ENCODE measurements at places on chromosomes 5 and 9.
A peak's percentile ranks its signal among the peaks of the same experiment; 100 is the strongest.

DNA sequence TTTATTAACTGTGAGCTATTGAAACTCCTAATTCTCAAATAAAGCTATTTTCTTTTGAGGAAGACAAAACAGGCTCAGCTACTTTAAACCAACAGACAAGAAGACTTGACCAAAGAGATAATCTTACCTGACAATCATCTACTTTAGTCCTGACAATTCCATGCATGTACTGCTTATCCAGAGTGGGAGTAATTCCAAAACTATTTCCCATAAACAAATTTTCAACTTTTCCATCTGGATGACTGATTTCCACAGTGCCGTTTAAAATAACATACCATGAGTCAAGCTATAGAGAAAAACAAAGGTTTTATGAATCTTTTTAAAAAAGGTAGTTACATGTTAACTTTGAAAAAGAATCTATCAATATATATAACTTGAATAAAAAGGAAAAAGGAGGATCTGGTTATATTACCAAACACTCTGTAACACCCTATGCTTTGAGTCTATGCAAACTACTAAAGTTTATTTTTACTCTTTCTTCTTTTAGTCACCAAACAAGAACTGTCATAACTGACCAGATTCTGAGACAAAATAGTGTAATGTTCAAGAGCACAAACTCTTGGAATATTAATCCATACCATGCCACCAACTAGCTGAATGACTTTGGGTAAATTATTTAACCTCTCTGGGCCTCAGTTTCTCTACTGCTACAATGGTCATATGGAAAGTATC lies 129.7 kb downstream of the RAPGEF6 start:
- no peak for DNase-seq

- no peak for DNase-seq
Observed at GRCh38 chr9:35521708-35522107, 31.8 kb downstream of the RUSC2 start.

DNA sequence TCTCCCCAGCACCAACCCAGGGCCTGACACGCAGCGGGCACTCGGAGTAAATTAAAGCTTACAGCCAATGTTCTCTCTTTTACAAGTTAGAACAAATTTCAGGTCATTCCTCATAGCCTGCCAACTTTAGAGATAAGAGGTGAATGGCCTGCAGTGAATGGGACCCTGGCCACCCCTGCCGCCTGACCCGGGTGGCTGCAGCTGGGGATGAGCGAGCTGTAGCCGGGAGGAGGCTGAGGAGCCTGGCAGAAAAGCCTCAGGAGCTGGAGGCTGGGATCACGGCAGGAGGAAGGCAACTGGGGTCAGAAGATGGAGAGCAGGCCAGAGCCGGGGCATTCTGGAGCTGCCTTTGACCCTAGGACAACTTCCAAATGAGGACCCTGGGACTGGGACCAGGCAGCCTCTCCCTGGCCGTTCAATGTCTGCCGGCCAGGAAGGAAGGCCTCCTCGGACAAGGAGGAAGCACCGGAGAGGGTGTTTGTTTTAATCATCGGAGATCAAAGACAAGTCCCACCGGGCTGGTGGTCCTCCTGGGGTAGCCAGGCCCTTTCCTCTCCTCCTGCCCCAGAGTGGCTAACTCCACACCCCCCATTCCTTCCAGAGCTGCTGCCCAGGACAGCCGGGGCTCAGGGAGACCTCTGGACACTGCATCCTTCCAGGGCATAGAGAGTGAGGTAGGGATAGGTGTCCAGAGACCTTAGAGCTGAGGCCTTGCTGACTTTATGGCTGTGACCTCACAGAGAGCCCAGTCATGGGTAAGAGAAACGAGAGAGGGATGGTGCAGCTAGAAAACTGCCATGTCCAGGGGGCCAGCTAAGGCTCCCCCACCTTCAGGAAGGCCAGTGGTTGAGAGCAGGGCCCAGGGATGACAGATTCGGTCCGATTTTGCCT lies 87.3 kb upstream of the LMX1B start:
- DNase-seq, result no peak

- no peak for DNase-seq
Observed at GRCh38 chr9:82920154-82920553, 142.8 kb downstream of the RASEF start.

- DNase-seq, result no peak
Observed at GRCh38 chr5:73801686-73802085, 175.7 kb downstream of the ARHGEF28 start.

DNA sequence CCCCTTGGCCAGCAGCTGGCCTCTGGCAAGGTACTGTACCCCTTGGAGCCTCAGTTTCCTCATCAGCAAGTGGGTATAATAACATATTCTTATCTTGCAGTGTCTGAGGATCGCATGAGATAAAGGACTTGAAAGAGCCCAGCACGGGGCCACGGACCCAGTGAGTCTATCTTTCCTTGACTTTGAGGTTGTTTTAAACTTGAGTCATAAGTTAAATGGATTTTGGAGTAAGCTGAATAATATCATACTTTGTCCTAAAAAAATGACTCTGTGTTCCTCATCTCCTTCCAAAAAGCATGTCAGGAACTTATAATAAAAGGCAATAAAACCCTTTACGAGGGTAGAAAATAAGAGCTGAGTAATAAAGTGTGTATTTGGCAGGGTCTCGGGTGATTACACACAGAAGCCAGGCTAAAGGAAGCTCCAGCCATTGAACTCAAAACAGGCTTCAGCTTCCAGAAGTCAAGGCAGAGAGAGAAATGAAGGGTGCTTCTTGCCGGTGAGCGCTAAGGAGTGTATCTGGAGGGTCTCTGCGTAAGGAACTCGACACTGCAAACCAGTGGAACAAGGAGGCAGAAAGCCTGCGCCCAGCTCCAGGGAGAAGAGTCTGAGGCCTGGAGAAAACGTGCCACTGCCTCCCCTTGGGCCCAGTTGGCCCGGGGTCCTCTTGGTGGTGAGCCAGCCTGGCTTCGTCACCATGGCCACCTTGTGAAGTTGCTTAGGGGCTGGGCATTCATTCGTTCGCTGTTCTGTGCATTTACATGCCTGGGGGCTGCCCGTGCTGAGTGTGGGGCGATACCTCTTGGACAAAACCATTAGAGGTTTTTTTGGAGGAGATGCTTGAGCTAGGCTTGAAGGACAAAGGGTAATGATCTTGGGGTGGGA lies 72.4 kb upstream of the PHYKPL start:
- peak; percentile 75 for DNase-seq

DNA sequence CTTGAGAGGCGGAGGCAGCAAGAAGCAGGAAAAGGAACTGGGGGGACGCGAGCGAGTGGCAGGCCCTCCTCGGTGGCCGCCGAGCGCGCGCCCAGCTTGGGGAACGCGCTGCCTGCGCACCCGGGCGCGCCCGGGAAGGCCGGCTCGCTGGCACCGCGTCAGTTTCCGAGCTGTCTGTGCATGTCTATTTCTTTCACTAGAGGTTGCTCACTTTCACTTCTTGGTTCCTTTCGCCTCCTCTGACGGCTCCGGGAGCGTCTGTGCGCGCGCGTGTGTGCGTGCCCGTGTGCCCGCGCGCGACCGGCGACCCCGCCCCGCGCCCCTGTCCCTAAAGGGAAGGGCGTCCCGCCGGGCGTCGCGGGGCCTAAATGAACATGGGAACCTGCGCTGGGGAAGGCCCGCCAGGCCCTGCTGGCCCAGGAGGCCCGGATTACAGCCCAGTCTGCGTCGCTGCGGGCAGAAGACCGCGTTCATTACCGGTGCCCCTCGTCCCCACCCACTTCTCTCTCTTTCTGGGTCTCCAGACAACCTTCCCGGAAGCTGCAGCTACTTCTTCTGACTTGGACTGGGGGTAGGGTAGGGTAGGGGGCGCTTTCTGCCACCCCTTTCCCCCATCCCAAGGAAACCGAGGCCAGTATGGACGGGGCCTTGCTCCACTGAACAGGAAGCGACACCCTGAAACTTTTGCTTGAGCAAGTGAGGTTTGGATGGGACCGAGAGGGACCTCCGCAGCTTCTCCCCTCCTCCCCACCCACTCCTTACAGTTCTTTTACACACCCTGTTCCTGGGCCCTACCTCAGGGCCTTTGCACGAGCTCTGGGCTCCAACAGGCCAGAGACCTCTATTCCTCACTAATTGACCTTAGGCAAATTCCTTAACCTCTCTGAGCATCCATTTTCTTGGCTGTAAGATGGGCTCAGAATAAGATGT lies 205.8 kb upstream of the IER5L start:
- DNase-seq, result peak; percentile 83

DNA sequence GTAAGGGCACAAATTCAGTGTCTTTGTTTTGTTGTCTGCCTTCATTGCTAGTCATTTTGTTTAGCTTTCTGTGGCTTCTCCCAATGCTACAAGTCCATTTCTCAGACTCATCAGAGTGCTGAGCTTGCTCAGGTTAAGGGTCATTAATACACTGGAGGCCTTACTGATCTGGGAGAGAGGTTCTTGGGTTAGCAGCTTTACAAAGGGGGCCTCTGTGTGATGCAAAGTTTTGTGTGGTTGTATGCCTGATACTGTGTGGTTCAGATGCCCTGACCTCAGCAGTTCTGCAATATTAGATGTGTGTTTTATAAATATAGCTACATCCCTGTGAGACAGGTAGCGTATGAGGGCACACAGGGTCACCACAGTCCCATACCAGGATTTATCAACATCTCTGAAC lies 34.8 kb upstream of the SMARCA2 start:
- DNase-seq, result no peak

DNA sequence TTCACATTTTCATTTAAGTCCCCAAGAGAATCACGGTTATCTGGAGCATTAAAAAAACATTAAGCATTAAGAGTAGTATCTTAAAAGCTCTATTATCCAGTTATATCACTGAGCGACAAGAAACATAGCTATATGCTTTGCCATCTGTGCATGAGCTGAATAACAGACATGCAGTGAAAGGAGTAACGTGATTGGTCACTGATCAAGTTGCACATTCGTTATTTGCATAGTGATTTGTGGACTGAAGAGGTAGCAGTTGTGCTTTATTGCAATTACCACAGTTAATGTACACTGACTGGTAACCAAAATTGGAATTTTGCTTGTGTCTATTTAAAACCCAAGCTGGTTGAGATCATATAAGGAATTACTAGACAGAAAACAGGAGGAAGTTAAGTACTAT lies 107.4 kb downstream of the MCTP1 start:
- DNase-seq, result no peak

DNA sequence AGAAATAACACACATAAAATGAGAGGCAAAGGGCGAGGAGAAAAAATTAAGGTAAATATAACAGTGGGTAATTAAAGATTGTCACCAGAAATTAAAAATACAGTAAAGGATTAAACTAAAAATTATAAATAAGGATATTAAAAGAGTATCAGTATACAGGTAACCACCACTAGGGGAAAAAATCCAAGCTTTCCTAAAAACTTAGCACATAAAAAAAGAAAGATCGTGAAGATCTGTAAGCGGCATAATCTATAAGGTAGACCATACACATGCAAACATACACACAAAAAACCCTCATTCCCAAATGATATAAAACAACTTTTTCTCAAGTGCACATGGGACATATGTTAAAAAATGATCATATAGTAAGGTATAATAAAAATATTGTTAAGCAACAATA lies 577.3 kb upstream of the NUDT12 start:
- no peak for DNase-seq

GRCh38 chr9:81631218-81631745 lies 58.1 kb downstream of the TLE1 start:
- no peak for DNase-seq

DNA sequence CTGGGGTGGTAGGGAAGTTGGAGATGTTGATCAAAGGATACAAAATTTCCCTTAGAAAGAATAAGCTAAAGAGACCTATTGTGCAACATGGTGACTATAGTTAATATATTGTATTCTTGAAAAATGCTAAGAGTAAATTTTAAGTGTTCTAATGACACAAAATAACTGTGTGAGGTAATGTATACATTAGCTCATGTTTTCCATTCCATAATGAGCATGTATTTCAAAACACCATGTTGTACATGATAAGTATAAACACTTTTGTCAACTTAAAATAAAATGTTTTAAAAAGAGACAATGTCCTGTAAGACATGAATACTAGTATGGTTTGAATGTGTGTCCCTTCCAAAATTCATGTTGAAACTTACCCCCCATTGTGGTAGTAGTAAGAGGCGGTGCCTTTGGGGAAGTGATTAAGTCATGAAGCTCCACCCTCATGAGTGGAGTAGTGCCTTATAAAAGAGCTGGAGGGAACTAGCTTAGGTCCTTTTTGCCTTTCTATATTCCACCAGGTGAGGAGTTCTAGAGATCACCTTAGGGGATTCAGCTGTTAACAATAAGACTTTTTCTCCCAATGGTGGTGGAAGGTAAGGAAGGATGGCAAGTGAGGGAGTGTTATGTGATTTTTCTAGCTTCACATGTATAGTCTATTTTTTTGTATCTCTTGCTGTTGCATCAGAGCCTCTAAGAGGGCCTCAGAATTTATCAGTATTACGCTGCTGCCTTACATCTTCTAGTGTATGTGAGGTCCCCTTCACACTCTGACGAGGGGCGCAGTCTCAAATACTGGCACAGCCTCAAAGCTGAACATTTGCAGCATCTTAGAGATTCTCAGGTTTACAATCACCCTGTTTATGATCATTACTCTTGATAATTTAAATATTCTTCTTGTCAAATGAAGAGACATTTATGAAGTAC lies 94.9 kb upstream of the NREP start:
- DNase-seq, result no peak

DNA sequence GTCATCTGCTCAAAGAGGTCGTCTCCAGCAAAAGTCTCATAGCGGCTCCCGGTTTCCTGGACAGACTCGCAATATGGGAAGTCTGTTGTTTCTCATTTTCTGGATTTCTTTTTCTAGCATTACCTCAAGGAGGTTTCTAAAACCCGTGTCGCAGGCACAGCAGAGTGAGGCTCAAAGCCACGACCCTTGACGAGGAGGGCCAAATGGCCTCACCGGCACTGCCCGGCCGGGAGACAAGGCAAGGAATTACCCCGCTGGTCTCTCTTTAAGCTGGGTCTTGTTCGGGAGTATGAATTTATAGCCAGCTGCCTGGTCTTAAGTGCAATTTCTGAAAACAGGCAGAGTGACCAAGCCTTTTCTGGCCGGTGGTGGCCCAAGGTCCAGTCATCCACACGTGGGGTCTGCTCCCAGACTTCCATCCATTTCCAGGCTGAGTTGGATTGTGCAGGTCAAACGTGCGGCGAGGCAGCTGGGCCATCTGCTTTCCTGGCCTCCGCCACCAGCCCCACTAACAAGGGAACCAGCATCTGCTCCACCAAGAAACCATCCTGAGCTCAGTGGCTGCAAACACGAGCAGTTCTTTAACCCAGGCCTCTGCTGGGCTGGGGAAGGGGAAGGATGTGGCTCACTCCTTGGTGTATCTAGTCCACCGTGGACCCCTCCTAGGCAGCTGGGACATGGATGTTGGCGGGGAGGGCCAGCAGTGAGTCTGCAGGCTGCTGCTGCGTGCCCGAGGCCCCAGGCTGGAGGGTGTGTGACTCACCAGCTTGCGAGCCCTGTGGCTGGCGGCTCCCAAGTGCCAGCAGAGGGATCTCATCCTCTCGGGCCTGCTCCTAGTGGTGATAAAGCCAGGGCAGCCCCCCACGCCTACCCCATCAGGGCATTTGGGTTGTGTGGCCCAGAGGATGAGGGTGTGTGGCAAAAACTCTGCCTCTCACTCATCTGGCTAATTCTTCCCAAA lies 55.6 kb upstream of the COL5A1 start:
- DNase-seq, result no peak

DNA sequence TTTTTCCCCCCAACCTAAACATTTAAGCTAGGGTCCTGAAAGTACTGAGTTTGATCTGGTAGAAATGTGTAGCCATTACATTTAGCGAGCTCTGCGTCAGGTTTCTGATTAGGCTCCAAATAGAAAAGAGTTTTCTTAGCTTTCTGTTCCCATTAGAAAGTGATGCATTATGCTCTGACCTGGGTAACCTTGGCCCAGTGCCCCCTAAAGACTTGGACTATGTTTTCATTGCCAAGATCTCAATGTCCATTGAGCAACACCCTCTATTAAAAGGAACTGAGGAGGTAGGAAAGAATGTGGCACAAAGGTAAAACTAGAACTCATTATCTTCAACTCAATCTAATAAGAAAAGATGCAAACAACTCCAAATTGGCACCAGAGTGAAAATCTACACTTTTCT lies 358.9 kb upstream of the PCSK5 start:
- no peak for DNase-seq
